ENCODE measurements at places on chromosomes 12 and 14. TPM values are rescaled to one million over a fixed set of nuclear protein-coding genes. Genes with fewer than 3 reads are reported as not detected.

DNA sequence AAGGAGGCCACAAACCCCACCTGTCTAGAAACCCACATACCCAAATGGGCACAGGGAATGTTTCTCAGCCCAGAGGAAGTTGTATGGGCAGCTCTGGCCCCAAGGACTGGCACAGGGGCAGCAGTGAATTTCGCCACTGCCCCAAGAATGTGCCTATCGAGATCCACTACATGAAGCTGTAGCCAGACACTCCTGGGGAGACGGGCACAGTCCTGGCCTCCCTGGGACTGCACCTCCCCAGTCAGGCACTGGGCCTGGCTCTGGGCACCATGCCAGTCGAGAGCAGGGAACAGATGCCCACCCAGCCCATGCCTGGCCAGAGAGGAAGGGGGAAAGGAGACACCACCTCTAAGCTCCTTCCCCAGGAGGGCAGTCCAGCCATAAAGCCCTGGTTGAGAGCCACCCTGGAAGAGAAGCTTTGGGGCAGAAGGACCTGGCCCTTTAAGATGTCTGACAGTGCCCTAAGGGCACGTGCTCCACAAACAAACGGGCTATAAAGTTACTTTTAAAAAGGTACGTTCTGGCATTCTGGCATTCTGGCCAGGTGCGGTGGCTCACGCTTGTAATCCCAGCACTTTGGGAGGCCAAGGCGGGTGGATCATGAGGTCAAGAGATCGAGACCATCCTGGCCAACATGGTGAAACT is 8.4 kb downstream of the ADCY6 start:
- DNase-seq = no peak

Gene TAS2R50
- 1.1 TPM for total RNA-seq

Gene TAS2R7
- total RNA-seq = not detected

DNA sequence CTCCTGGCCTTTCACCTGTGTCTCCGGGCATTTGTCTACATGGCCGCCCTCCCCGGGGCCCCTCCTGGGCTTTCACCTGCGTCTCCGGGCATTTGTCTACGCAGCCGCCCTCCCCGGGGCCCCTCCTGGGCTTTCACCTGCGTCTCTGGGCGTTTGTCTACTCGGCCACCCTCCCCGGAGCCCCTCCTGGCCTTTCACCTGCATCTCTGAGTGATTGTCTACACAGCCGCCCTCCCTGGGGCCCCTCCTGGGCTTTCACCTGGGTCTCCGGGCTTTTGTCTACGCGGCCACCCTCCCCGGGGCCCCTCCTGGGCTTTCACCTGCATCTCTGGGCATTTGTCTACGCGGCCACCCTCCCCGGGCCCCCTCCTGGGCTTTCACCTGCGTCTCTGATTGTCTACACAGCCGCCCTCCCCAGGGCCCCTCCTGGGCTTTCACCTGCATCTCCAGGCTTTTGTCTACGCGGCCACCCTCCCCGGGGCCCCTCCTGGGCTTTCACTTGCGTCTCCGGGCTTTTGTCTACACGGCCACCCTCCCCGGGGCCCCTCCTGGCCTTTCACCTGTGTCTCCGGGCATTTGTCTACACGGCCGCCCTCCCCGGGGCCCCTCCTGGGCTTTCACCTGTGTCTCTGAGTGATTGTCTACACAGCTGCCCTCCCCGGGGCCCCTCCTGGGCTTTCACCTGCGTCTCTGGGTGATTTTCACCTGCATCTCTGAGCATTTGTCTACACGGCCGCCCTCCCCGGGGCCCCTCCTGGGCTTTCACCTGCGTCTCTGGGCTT is 68.0 kb upstream of the GALNT9 start:
- peak; percentile 7 for DNase-seq

DNA sequence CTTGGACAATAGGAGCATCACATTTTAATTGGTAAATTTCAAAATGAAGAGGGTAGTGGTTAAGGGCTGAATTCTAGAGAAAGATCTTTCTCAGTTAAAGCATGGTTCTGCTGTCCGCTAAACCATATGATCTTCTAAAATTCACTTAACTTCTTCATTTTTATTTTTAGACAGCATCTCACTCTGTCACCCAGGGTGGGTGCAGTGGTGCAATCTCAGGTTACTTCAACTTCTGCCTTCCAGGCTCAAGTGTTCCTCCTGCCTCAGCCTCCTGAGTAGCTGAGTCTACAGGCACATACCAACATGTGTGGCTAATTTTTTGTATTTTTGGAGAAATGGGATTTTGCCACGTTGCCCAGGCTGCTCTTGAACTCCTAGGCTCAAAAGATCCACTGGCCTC is 226.7 kb upstream of the ABCD2 start:
- no peak for DNase-seq

DNA sequence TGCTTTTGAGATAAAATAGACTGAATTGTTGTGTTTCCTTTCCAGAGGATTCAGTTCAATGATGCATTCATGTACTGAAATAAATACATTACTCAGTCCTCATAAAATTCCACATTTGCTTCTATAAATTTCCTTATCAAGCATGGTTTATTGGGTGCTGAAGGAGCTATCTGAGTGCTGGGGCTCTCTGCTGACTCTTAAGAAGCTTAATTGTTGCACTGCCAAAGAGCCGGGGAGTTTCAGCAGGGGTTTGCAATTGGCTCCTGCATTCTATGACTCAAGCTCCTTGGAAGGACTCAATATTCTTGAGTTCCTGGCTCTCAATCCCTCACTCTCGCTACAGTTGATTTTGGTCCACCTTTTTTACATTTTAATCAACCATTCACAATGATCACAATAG is 69.8 kb upstream of the PYGL start:
- no peak for DNase-seq

DNA sequence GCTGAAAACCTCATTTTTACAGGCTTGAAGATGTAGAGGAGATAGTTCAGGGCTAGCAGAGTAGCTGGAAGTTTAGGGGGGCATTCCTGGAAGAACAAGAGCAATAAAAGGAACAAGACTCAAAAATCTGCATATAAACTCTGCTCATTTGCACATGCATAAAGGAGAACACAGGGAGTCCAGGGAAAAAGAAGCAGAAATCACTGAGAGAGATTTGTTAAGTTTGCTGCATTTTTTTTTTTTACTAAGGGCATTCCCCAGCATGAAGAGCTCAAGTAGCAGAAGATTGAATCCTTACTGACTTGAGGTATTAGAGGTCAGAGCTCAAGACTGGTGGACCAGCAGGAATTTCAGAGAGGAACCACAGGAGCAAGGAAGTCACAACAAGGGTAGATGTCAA is 28.2 kb upstream of the BCL11B start:
- no peak for DNase-seq

GRCh38 chr12:130644146-130644545 is 72.0 kb downstream of the RIMBP2 start:
- DNase-seq = no peak

- DNase-seq = no peak
Measured at GRCh38 chr12:114011711-114012110, 45.6 kb upstream of the RBM19 start.

Gene PPP1R1A
- not detected for total RNA-seq

DNA sequence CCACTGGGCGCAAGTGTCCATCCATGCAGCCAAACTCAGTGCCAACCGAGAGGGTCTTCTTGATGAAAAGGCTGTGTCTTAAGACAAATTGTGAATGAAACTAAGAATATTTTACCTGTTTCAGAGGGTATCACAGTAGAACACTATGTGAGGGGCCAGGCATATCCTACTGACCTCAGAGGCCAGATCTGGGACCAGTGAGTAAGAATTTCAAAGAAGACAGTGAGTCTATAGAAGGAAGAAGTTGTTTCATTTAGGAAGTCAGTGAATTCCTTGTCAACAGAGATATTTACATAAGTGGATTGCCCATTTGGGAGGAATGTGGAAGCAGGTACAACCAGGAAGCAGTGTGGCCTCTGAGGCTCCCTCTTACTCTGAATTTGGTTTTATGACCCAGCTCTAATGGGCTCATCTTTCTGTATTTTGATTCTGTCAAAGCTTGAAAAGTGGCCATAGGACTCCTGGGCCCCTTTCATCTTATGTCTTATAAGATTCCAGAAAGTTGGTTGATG is 137.4 kb downstream of the ZNF664 start:
- no peak for DNase-seq

DNA sequence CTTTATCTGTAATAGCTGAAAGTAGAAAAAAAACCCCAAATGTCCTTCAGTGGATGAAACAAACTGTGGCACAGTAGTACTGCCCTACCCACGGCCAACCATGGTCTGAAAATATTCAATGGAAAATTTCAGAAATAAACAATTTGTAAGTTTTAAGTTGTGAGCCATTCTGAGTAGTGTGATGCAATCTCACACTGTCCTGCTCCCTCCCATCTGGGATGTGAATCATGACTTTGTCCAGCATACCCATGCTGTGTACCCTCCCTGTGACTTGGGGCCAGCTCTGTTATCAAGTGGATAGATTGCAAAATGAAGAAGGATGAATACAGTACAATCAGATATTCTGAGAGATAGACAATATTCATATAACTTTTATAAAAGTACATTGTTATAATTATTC is 106.2 kb downstream of the SMOC1 start:
- no peak for DNase-seq

DNA sequence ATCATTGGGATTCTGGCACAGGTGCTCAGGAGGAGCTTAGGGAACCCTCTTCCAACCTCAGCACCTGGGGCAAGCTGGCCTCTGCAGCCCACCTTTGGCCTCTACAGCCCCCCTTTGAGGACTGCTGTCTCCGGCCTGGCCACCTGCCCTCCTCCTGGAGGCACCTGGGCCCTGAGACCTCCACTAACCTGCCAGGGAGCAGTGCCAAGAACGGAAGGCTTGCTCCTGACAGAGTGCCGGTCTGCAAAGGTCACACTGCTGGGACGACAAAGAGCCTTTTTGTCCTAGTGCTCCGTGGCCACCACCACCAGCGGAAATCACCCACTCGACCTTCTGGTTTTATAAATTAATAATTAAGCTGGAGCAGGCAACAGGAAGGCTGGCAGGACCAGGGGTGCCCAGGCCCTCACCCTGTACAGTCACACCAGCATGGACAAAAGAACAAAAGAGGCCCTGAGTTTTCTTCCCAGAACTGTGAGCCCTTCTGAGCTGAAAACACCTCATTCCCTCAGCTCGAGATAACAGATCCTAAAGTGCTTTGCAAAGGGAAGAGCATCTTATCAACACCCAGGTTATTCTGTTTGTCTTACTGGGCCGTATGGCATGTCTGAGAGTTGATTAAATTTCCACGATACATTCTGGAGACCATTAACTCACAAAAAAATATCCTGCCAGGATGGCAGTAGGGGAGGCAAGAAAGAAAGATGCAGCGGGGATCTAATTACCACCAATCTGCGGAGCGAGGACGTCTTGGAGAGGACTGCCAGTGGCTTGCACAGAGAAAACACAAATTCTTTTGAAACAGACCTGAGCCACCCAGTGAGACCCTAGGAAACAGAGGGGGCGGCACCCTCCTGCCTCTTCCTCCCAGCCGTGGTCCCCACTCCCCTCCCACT is 8.2 kb downstream of the TESC start:
- DNase-seq = no peak

DNA sequence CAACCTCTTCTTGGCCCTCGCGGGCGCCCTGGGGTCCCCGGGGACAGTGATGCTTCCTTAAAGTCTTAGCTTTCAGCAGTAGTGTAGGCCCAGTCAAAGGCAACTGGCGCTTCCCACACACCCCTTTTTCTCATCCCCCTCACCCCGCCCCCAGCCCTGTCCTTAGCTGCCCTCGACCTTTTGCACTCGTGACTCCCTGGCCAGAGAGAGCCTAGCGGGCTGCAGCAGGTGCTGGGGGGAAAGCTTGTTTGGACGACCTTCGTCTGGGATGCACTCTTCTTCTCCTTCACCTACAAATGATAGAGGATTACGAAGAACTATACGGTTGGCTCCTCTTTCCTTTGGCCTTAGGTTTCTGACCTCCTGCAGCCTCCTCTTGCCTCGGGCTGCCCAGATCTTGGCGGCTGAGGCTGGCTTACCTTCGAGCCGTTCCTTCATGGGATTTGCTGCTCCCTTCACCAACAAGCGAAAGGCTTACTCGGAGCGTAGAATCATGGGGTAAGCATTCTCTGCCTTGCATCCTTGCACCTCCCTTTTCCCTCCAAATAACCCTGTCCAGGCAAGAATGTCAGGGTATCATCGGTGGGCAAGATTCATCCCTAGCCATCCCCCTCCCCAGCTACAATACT is 815 bp downstream of the COQ10A start:
- DNase-seq = no peak

GRCh38 chr12:57619434-57620244 is 8.4 kb downstream of the ARHGEF25 start:
- no peak for DNase-seq

Gene PYGL
- total RNA-seq = 0.72 TPM

Gene DAO
- not detected for total RNA-seq

Gene MGP
- 0.44 TPM for total RNA-seq

GRCh38 chr12:111105294-111105693 is 184.9 kb upstream of the MYL2 start:
- no peak for DNase-seq

Gene LALBA
- not detected for total RNA-seq

DNA sequence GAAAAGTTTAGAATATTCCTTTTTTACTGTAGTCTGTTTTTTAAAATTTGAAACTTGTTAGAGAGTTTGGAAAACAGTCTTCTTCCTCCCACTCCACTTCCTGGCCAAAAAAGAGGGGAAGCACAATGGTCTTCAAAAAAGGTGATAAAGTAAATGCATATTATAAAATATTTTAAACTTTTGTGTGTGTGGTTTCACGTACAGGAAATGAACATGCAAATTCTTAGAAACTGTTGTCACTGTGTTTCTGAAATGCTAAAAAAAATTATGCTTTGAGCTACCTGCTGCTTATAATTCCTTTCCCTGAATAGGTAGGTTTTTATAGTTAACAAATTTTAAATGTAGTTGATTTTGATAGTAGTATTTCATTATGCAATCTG is 2.9 kb downstream of the FGFR1OP2 start:
- DNase-seq = no peak

Gene ESRRB
- total RNA-seq = 0.14 TPM

DNA sequence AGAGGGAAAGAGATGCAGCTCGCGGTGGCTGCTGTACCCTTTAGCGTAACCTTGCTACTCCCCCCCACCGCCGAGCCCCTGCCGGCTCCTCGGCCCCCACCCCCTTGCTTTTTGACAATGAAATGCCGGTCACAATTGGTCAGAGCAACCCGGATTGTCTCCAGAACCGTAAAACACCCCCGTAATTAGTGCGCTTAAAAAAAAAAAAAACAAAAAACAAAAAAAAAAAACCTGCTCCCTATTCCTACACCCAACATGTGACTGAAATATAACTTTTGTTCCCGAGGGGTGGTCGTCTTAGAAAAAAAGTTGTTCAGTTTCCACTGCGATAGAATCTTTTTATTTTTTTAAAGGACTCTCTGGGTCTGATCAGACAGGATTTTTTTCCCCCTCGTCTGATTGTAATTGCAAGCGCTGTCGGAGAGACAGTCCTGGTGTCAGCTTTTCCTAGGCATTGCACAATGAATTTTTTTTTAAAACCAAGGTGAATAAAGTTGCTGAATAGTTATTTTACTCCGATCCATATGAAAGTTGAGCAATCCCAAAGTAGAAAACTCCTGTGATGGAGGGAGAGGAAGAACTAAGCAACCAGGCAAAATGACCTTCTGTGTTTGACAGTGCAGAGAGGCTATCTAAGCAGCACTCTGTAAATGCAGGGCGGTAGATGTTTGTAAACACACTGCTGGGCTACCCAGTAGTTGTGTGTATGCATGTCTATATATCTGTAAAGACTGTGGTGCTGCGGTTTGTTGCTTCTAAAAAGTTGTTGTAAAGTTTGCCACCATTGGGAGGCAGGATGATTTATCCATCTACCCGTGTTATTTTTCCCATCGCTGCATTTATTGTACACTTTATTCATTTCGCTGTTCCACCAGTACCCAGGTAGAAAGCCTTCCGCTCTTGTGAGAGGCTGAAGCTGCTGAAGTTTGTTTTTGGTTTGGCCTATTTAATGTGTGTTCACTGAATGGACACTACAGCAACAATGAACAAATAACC is 1.1 kb downstream of the ETV6 start:
- no peak for DNase-seq

GRCh38 chr12:110345176-110345661 is 58.3 kb downstream of the ANAPC7 start:
- DNase-seq = no peak
